ENCODE measurements at places on chromosomes 12 and 14.

- DNase-seq = no peak
Measured at GRCh38 chr14:28467611-28468010, 299.0 kb upstream of the FOXG1 start.

DNA sequence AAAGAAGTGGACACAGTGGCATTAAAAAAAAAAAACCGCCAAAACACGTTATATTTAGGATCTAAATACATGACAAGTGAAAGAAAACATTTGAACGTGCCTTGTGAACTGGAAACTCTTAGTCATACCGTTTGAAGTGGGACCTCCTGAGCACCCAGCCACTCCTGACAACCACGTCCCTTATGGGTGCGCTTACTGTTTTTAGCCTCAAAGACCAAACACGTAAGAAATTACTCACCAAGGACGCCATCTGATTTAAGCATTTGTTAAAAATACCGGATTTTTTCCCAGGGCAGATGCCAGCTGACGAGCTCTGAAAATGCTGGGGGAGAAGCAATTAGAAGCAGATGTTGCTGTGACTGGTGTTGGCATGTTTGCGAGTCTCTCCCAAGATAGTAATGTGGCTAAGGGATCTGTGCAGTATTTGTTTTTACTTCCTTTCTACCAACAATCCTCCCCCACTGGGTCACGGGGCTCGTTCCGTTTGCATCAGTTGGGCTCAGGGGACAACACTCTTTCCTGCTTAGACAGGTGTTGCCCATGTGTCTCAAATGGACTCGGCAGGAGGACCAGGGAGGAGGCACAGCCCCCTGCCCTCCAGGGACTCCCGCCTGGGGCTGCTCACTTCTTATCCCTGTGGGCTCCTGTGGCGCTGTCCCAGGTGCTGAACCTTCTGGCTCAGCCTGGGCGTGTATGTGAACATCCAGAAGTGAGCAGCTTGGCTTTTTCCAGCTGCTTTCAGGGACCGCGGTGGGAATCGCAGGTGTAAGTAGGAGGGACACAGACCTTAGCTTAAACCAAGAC is 101.0 kb downstream of the BEGAIN start:
- peak; percentile 34 for DNase-seq

DNA sequence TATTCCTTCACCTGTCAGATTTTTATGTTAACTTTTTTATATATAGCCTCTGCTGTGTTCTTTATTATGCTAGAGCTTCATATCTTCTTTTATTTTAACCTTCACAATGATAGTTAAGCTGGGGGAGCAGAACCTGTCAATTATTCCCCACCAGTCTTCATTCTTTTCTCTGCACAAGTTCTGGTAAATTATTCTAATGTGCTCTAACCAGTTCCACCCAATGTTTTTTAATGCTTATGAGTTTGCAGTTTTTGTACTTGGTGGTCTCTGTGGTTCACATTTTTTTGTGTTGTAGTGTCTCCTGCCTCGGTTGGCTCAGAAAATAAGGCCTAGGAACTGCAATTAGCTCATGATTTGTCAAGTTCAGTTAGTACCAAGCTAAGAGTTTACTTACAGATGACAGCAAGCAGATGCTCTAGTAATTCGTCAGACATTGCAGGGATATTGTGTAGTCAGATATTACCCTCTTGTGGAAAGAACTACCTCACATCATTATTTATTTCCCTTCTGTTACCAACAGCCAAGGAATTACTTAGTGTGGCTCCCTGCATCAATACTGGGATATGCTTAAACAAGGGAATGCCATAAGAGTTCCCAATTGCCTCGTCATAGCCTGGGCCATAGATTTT is 14.5 kb downstream of the DYRK2 start:
- DNase-seq = no peak

- DNase-seq = no peak
Measured at GRCh38 chr12:79681008-79681590, 9.7 kb downstream of the PAWR start.

DNA sequence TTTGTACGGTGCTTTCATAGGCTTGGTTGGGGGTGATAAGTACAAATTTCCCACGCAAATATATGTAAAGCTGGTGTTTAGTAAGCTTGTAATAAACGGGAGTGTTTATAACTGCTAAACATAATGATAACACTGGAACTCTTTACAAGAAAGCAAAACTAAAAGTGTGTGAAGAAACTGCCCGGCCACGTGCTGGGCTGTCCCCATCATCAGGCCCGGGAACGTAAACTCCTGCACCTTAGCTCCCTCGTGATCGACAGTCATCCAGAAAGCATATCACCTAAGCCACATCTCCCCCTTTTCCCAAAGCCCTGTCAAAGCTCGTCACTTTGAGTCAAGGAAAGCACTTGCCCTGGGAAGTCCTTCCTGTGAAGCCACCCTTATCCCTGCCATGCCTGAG is 18.0 kb upstream of the PARP11 start:
- no peak for DNase-seq

DNA sequence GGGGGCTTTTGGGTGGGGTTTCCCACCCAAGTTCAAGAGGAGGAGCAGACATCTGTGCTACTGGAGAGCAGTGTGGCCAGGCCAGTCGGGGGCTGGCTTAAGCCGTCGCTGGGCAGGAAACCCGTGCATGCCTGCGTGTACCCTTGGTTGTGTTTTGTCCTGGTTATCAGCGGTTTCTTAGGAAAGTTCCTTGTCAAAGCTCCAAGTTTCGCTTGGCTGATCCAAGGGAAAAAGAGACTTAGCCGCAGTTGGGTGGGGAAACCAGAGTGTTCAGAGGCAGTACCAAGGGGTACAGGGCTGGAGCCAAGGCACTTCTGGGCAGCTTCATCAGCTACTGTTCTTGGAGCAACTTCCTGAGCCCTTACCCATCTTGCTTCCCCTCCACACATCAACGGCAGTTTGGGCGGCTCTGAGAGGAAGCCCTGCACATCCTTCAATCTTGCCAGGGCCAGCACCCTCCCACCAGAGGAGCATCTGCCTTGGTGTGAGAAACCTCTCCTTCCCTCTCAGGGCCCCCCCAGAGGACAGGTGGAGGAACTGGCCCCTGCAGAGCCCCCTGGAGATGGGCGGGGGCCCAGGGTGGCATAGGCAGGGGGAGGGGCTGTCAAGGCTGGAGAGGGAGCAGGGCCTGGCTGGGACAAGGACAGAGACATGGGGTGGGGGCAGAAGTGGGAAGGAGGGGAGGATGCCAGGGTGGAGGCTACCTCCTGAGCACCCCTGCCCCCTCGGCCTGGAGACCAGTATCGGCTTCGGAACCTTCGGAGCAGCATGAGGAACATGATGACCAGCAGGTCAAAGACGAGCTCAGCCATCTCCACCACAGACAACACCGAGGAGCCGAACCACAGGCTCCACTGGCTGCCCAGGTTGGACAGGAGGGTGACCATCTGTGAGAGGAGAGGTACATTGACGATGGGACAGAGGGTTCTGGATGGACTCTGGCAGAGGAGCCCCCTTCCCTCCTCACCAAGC is 5.8 kb upstream of the TNFRSF1A start:
- no peak for DNase-seq

GRCh38 chr14:74085047-74085637 is 386 bp downstream of the LIN52 start:
- no peak for DNase-seq

- DNase-seq = peak; percentile 72
Measured at GRCh38 chr12:55681142-55682077, 26.3 kb downstream of the ITGA7 start.

GRCh38 chr14:72292689-72293024 is 360.4 kb downstream of the RGS6 start:
- DNase-seq = no peak

- DNase-seq = peak; percentile 52
Measured at GRCh38 chr12:20620261-20620660, 74.9 kb upstream of the SLCO1C1 start.

GRCh38 chr12:50055831-50056638 is 1.4 kb upstream of the ASIC1 start:
- no peak for DNase-seq

- no peak for DNase-seq
Measured at GRCh38 chr12:128627659-128628058, 196.1 kb downstream of the SLC15A4 start.

DNA sequence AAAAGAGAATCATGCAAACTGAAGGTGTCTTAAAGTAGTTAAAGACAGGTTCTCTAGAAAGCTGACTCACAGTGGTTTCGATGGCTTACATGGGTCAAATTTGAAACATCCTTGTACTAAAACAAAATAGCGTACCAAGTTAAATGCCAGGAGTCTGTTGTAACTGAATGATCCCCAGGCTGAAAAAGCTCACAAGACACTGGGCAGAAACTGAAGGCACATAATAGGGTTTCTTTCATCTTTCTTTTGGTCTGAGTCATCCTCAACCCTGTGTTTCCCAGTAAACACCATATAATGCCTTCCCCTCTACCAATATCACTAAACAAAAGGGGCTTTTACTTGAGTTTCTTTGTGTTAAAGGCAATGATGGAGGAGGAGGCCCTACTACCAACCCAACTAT is 12.8 kb downstream of the ZFYVE1 start:
- no peak for DNase-seq

GRCh38 chr12:8779862-8780261 is 42.6 kb upstream of the A2ML1 start:
- DNase-seq = no peak

- DNase-seq = no peak
Measured at GRCh38 chr14:87034680-87035079, 958.3 kb downstream of the GALC start.

- no peak for DNase-seq
Measured at GRCh38 chr14:54147282-54147681, 190.7 kb upstream of the BMP4 start.

DNA sequence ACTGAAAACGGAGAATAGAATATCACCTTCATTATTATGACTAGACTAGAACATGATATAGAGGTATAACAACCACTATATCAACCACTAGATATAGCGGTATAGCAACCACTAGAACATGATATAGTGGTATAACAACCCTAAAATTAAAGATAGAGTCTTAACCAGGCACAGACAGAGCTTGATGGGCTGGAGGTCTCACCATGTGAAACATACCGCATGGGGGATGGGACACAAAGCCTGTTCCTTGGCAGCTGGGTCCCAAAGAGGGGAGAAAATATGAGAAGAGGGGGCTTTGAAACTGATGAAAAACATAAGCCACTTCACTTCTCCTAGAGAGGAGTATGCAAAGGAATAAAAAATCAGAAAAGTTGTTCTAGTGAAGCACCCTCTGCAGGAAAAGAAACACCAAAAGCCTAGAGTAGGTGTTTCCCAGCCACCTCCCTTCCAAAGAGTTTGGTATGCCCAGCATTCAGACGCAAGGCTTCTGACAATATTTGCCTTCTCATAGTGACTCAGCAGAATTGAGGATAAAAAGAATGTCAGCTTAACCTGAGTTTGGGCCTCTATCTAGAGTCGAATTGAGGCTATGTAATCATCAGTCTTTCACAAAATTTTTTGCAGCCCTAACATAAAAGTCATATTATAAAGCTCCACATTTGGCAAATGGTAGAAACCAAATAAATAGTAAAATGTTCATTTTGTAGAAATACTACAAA is 316.4 kb downstream of the NOVA1 start:
- DNase-seq = no peak

GRCh38 chr12:123469978-123470377 is 12.0 kb downstream of the SNRNP35 start:
- DNase-seq = no peak

- no peak for DNase-seq
Measured at GRCh38 chr12:130565189-130565588, 150.9 kb downstream of the RIMBP2 start.

DNA sequence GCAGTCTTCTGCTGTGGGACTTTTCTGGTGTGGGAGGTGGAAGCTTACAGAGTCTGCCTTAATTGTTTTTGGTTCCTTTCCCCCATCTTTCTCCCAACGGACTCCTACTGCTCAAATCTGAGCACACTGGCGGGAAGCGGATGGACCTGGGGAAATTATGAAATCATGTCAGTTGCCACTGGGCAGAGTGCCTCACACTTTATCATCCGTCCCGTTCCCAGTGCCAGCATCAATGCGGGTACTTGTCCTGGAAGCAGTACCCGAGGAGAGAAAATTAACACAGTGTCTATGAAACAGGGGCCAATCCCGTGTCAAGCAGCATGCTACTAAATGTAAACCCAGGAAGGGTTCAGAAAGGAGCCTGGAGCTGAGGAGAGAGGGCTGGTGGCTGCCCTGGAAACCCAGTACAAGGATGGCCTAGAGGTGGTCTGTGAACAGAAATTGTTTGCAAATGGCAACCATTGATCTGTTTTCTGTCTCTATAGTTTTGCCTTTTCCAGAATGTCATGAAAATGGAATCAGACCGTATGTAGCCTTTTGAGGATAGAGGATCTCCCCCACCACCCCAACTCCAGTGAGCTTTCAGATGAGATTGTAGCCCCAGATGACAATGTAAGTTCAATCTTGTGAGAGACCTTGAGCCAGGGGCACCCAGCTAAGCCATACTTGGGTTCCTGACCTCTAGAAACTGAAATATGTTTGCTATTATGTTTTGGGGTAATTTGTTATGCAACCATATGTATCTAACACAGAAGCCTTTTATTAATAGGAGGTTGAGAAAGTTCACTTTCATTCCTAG is 908 bp upstream of the CDKL1 start:
- no peak for DNase-seq

DNA sequence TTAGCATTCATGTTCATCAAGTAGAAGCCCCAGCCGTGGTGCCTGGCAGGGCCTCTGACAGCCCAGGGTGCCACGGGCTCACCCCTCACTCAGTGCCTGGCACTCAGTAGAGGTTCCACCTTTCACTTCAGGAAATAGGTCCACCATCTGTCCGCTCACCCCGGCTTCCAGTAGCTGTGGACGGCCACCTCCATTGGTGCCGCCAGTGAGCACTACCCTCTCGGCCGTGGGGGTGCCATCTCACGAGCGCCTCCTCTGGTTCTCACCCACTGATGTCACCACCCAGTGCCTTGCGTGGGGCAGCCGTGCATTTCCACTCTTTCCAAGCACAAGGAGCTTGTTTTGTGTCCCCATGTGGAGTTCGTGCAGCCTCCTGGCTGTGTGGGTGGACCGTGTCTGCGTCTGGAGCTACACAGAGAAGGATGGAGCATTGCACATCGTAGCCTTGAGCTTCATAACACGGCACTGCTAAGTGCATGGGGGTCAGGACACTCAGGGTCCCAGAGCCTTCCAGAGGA is 41.0 kb upstream of the MMP17 start:
- no peak for DNase-seq

DNA sequence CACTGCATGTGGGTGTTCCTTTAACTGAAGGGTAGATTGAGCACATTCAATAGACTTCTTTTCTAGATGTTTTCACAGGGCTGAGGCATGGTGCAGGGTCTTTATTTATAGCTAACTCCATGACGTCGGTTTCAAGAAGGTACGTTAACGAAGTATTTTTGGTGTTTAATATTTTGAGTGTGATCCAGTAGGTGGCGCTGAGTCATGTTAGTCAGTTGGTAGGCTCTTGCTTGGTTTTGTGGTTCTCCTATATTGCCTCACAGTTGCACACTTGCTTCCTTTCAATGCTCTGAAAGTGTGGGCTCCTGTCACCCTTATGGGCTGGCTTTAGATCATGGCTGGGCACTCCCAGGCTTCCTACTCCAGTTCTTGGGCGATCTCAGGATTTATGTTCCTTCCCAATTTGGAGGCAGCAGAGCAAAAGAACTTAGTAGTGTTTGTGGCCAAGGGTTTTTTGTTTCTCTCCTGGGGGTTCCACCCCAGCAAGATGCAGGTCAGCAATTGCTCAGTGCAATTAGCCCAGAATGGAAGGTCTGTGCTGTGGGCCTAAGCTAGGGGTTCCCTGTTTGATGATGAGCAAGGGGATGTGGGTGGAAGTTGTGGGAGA is 471.6 kb upstream of the FOXG1 start:
- DNase-seq = peak; percentile 8

All from SK-N-MC (cell line).